CD4-positive, alpha-beta T cell treated with Interleukin-21 for 1 hour (primary cell): ENCODE measurements at places on chromosomes 1 and 21.
A peak's percentile ranks its signal among the peaks of the same experiment; 100 is the strongest.

DNA sequence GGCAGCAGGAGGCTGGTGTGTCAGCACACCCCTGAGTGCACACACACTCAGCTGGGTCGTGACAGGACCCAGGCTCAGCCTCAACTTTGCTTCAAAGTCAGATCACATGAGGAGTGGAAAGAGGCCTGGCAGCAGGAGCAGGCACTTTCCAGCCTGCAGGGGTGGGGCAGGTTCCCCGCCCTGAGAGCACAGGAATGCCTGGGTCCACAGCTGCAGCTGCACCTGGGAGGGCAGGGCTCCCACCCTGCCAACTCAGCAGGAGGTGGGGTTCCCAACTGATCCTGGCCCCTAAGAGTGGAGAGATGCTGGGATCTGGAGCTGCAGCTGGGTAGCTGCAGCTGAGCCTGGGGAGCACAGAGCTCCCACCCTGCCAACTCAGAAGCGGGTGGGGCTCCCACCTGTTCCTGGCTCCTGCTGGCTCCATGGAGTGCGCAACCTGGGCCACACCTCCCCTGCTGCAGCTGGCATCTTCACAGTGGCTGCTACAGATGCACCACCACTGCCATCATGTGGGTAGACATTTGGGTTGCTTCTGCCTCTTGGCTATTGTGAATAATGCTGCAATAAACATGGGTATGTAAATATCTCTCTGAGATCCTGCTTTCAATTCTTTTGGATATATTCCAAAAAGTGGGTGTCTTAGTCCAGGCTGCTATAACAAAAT, 415.4 kb downstream of the TTLL7 start:
- peak; percentile 29 for DNase-seq

GRCh38 chr1:169044971-169045370, 61.5 kb upstream of the ATP1B1 start:
- DNase-seq = no peak

DNA sequence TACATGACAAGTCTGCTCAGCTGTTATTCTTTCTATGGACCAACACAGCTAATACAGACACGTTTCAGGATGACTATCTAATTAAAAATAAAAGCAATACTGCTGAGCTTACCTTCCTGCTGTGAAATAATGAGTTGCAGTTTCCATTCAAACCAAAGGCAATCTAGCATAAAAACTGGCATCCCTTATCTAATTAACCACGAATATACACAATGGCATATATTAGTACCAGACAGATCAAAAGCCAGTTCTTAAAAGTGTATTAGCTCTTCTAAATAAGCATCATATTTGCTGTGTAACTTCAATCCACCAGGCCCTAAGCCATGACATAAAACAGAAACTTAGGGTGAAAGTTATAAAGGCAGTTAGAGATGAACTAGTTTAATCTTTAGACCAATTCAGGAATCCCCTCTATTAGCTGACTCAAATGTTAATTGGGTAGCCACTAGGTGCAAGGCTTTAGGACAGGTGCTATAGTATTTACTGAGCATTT, 20.6 kb downstream of the TESK2 start:
- DNase-seq = no peak

GRCh38 chr1:46577671-46578070, 26.2 kb upstream of the KNCN start:
- DNase-seq = no peak

DNA sequence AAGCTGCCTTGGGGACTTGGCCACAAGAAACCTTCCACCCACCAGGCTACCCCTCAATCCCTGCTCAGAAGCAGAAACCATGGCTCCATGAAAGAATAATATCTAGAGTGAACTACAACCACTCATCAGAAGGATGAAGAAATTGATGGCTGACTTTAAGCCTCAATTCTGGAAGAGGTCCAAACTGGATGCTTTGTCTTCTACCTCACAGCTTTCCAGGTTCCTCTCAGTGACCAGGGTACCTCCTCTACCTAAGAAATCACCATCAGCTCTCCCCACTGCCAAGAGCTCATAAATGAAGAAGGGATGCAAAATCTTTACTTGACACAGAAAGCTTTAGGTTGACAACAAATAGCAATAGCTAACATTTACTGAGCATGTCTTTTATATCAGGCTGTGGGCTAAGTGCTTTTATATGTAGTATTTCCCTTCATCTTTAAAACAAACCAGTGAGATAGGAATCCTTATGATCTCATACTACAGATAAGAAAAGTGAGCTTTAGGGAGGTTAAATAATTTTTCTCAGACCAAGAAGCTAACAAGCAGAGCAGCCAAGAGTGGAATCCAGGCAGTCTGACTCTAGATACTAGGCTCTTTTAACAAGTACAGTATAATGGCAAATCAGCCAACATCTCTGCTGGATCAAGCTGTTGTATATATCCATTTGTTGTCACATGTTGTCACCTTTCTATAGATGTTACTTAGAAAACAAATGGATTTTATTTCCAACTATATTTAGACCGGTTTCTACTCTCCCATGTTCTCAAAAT, 243.0 kb upstream of the SGIP1 start:
- no peak for DNase-seq

- no peak for DNase-seq
Measured at GRCh38 chr21:28523367-28523766, 469.3 kb downstream of the LTN1 start.

GRCh38 chr1:200774311-200774710, 35.6 kb downstream of the CAMSAP2 start:
- no peak for DNase-seq

- no peak for DNase-seq
Measured at GRCh38 chr21:42556476-42556875, 42.8 kb downstream of the SLC37A1 start.

GRCh38 chr1:66684353-66684752, 67.9 kb upstream of the DYNLT5 start:
- no peak for DNase-seq

GRCh38 chr1:1197551-1198422, 8.6 kb downstream of the TNFRSF18 start:
- DNase-seq = no peak

DNA sequence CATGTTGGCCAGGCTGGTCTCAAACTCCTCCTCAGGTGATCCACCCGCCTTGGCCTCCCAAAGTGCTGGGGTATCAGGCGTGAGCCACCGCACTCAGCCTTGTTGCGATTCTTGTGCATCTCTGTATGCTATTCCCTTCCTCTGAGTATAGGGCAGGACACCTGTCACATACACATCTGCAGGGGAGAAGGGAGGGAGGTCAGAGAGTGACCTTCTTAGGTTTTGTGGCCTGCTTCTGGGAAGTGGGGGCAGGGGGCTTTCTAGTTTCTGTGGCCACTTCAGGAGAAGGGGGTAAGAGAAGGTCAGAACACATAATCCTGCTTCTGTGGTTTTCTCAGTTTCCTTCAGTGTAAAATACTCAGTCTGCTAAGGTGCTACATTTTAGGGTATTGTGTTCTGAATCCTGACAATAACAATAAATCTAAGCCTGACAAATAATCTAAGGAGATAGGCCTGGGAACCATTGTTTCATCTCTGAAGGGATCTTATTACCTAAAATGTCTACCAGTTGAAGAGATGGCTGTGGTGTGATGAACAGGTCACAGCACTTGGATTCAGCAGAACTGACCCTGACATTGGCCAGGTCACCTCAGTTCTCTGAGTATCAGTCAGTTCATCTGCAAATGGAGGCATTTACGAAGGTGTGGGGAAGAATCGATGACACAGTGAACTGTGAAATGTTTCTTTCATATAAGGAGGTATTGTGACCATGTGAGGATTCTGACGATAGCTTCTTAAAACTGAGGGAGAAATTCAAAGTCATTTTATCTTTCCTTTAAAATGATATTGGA, 212.6 kb upstream of the L1TD1 start:
- no peak for DNase-seq

- peak; percentile 46 for DNase-seq
Measured at GRCh38 chr1:156961709-156962108, 41.3 kb downstream of the LRRC71 start.

- no peak for DNase-seq
Measured at GRCh38 chr1:173337126-173337525, 130.0 kb upstream of the TNFSF4 start.

GRCh38 chr1:216193839-216194443, 229.3 kb downstream of the USH2A start:
- no peak for DNase-seq

DNA sequence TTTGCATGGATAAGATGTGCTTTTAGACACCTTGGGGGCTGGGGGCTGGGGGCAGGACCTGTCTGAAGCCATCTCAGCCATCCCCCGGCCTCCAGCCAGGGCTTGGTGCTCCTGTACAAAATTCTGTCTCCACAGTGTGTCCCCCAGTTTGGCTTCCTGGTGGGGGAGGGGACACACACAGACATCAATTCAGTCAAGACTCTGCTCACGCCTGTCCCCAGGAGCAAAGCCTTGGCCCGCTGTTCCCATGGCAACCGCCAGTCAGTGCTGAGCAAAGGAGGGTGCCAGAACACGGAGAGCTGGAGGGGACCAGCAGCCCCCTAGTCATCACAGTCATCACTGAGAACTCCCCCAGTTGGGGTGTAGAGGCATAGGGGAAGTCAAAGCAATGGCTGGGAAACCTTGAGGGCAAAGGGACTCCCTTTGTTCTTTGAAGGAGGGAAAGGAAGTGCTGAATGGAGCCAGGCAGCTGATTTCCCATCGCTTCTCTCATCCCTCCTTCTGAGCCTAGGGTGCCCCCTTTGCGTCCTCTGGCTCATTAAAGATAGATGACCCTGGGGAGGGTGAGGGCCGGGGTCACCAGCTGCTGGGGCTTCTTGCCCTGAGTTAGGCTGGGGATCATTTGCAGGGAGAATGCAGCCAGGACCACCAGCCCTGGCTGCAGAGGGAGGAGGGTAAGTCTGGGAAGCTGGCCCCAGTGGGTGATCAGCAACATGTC, 134.9 kb upstream of the IPO9 start:
- DNase-seq = no peak

GRCh38 chr1:108612496-108612895, 48.4 kb downstream of the HENMT1 start:
- DNase-seq = no peak

DNA sequence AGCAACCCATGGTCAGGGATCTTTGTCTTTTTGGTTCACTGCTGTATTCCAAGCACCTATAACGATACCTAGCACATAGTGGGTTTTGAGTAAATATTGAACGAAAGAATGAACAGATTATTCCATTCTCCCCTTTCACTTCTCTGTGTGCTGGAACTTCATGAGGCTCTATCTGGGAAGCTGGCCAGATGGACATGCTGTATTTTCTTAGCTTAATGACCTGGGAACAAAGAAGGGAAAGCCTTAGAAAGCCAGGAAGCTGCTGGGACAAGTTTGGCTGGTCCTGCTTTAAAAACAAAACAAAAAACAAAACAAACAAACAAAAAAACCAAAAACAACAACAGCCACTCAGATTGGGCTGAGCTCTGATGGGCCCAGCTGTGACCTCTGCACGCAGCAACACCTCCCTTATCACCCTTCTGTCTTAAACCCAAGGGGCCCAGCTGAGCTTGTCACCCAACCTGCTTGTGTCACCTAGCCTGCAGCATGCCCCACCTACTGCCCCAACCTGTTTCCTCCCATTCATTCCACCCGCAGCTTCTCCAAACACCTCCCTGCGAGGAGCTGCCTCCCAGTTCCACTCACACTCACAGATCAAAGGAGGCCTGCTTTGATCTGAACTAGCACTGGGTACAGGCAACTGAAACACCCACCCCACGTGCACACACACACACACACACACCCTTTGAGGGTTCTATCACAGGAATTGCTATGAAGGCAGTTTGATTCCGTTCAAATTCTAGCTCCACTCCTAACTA, 37.1 kb downstream of the SLC30A1 start:
- no peak for DNase-seq

DNA sequence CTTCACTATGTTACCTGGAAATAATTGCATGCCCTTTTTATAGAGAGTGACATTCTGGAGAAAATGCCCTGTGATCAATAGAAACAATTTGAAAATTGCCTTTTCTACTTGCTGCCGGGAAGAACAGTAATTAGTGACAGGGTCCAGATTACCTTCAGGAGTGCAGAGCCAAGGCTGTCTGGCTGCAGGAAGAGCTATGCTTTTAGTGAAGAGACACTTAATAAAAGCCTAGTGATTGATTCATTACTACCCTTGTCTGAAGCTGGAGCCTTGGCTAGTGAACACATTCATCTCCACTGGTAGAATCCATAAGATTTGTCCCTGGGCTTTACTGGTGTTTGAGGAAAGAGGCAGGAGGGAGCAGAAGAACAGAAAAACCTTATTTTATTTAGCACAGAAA, 12.9 kb upstream of the DNASE2B start:
- no peak for DNase-seq

DNA sequence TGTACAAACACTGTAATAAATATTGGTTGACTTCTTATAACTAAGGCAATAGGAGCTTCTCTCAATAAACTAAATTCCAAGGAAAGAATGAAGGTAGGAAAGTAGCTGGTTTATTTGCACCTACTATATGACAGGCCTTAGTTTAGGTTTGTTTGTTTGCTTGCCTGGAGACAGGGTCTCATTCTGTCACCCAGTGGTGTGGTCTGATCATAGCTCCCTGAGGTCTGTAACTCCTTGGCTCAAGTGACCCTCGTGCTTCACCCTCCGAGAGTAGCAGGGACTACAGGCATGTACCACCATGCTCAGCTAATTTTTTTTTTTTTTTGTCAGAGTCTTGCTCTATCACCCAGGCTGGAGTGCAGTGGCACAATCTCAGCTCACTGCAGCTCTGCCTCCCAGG, 1.9 kb upstream of the EDARADD start:
- DNase-seq = no peak
